ENCODE measurements at places on chromosomes 4 and X.

GRCh38 chr4:6761649-6762615 is 20.6 kb upstream of the KIAA0232 start:
- no peak for DNase-seq

- DNase-seq = peak; percentile 11
Measured at GRCh38 chr4:174553828-174554227, 31.5 kb upstream of the HPGD start.

DNA sequence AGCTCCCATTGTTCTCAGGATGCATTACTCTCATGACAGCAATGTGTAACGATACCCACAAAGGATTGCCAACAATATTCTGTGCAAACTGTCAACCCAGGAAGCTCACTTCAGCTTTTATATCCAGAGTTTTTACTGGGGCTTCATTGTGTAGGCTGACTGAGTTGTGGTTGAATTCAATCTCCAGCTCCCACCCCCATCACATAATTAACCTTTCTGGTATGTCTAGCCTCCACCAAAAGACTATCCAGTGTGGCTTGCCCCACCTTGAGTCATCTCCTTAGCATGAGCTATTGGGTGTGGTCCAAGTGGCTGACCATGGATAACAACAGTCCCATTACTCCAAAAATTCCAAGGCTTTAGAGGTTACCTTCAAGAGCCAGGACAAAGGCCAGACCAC is 17.7 kb upstream of the TAB3 start:
- DNase-seq = no peak

- no peak for DNase-seq
Measured at GRCh38 chr4:14348506-14348905, 653.8 kb upstream of the CPEB2 start.

GRCh38 chr4:14178421-14178820 is 550.9 kb upstream of the BOD1L1 start:
- peak; percentile 79 for DNase-seq

GRCh38 chr4:44538534-44538933 is 89.9 kb upstream of the KCTD8 start:
- DNase-seq = no peak

GRCh38 chr4:100983426-100983825 is 363.9 kb downstream of the PPP3CA start:
- DNase-seq = no peak

DNA sequence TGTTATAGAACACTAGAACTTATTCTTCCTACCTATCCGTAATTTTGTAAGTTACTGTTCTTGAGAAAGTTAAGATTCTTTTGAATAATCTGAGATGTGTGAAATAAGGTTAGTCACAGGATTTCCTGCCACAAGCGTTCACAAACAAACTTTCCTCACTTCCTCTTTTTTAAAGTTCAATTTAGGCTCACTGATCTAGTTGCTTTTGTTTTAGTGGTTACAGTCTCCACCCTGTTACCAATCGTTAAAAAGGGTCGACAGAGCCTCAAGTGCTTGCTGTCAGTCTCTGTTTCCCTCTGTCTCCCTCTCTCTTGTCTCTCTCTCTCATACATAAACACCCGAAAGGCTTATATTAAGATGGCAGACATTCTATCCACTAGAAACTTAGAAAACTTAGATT is 35.9 kb upstream of the STK26 start:
- DNase-seq = peak; percentile 51

DNA sequence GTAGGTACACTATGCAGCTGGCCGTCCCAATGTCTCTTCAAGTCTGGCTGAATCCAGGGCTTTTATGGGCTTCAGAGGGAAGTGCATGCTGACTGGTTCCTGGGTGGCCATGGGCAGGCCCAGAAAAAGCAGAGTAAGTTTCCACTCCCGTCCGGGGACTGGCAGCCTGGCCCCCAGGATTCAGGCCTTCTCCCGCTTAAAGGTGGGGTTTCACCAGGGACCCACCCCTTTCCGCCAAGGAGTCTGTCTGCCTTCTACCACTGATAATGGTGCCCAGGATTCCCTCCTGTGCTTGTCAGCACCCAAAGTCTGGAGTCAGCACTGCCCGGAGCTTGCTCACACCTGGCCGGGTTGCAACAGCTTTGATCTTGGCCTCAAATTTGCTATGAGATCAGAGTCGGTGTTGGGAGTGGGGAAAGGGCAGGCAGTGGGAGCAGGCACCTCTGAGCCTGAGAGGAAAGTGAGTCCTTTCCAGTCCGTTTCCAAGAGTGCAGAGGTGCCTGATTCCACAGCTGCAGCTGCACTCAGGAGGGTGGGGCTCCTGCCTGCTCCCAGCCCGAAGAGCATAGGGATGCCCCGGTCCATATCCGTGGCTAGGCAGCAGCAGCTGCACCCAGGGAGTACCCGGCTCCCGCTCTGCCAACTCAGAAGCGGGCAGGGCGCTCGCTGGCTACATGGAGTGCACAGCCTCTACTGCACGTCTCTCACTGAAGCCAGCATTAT is 1344.3 kb upstream of the ADGRL3 start:
- DNase-seq = no peak

DNA sequence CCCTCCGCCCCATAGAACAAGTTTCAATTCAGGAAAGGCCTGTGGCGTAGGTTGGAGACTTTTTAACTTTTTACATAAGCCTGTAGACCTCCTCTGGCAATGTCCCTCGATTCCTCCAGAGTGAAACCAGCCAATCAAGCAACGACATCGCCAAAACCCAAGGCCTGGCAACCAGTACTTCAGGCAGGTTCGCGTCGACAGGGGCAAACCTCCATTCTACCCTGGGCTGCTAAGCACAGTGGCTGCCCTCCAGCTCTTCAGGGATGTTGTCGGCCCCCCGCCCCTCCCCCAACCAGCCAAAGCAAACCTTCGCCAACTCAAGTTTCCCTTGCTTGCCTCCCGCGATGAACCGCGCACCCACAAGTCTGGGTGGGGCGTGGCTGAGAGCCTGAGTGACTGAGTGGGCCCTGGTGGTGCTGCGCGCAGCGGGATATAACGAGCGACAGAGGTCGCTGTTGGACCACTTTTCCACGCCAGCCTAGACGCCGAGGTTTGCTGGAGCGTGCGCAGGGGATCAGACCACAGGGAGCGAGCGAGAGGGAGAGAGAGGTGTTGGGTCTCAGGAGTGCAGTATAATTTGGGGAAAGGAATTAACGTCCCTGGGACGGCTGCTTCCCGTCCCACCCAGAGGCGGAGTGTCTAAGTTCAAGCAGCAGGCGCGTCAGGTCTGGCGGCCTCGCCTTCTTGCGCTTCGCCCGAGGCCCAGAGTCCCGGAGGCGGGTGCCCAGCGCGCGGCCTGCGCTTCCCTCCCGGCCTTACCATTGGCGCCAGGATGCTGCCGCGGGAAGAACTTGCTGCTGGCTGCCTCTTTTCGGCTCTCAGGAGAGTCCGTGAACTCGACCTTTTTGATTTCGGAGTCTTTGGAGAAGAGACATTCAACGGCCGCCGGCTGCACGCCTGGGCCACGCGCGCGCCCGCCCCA is 9.0 kb upstream of the PITX2 start:
- peak; percentile 32 for DNase-seq

DNA sequence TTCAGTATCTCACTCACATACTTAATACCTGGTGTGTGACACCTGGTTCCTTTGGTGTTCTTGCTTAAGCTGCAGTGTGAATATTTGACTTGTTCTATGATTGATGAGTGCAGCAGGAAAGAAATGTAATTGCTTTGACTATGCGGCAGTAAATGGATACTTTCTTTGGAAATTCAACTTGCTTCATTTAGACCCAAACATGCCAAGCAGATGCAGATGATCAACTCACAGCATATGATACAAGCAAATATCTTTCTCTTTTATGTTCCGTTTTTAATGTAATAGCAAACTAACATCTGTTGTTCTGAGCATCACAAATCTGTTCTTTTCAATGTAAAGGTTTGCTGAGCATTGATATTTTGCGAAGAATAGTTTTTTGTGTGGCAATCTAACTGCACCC is 549.5 kb downstream of the C4orf33 start:
- DNase-seq = no peak

- DNase-seq = no peak
Measured at GRCh38 chr4:15005474-15006115, 3.3 kb downstream of the CPEB2 start.

- DNase-seq = no peak
Measured at GRCh38 chr4:145333786-145334185, 147.9 kb upstream of the SMAD1 start.

DNA sequence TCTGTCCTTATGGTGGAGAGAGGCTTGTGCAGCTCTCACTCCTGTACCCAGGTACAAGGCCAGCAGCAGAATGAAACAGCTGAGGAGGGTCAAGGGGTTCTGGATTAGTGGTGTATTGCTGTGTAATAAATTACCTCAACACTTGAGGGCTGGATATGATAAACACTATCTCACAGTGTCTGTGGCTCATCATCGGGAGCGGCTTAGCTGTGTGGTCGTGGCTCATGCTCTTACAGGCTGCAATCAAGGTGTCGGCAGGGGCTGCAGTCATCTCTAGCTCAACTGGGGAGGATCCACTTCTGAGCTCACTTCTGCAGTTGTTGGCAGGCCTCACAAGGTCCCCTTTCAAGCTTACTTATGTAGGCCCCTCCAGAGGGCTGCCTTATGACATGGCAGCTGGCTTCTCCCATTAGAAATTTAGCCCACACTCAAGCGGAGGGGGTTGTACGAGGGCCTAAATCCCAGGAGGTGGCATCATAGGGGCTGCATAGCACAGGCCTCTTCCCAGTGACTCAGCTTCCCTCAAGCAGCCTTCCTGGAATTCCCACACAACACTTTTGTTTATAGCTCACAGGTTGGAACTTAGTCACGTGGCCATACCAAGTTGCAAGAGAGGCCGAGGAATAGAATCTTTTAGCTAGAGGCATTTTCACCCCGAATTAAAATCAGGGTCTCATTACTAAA is 148.2 kb upstream of the RPS6KA3 start:
- DNase-seq = no peak

- no peak for DNase-seq
Measured at GRCh38 chrX:43969504-43970501, 3.4 kb downstream of the NDP start.

DNA sequence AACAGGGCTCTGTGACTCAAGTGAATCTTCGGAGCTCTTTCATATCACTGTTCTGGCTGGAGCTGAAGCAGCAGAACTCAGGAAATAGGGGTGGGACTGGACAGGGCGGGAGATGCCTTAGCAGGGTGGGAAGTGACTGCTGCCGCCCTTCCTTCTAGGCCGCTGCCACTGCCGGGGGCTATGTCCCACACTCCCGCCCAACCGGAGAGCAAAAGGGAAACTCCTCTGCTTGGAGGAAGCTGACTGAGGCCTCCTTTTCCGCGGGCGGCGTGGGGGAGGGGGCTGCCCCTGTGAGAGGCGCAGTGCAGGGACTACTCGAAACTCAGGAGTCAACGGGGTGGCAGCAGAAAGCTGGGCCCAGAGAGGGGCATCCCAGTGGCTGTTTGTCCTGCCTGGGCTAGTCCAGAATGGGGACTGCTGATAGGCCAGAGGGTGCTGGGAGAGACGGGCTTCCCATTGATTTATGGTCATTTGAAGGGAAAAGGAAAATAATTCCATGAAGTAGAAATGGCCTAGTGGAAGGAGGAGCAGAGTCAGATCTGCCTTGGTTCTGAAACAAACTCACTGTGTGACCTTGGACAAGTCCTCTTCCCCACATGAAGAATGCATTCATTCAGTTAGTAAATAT is 36.9 kb downstream of the STARD8 start:
- no peak for DNase-seq

GRCh38 chr4:125105561-125105960 is 209.2 kb upstream of the FAT4 start:
- DNase-seq = no peak

DNA sequence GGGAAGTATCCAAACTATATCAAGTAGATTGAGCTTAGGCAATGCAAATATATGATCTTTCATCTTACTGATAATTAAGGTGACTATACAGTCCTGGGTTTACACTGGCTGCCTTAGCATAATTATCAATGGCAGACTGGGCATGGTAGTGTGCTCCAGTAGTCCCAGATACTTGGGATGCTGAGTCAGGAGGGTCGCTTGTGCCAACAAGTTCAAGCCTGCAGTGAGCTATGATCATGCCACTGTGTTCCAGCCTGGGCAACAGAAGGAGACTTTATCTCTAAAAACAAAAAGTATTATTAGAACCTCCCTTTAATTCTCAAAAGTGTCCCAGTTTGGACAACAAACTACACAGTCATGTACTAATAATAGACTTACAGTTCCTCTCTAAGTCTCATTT is 99.4 kb upstream of the RASGEF1B start:
- DNase-seq = no peak

DNA sequence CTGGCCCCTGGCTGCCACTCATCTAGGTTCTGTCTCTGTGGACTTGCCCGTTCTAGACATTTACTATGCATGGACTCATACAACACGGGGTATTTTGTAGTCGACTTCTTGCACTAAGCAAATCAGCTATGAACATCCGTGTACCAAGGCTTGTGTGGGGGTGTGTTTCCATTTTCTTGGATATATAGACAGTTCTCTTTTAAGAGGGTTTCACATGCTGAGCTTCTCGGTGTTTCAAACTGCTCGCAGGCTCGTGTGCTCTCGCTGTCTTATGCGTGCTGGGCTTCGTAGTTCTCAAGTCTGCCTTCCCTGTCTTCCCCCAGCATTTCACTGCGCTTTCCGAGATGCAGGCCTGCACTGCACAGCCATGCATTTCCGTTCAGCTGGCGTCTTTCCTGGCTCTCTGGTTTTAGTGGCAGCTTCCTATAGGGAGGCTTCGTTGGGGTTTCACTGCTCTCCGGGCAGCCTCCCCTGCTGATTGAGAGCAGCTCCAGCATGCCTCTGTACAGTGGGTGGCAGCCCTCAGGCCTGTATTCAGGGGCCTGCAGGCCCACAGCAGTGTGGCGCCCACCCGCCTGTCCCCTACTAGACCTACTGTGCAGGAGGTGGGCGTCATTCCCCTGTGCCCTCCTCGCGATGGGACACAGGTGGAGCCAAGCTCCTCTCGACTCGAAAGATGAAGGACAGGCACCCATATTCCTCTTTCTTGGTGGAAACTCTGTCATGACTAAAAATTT is 27.6 kb downstream of the ZBTB49 start:
- DNase-seq = no peak

- no peak for DNase-seq
Measured at GRCh38 chrX:131650637-131651410, 107.0 kb downstream of the OR13H1 start.

GRCh38 chr4:167210166-167210565 is 24.1 kb downstream of the SPOCK3 start:
- DNase-seq = no peak

- peak; percentile 90 for DNase-seq
Measured at GRCh38 chr4:122922877-122923511, 597 bp upstream of the NUDT6 start.

GRCh38 chr4:150176547-150176946 is 98.3 kb downstream of the DCLK2 start:
- DNase-seq = no peak

DNA sequence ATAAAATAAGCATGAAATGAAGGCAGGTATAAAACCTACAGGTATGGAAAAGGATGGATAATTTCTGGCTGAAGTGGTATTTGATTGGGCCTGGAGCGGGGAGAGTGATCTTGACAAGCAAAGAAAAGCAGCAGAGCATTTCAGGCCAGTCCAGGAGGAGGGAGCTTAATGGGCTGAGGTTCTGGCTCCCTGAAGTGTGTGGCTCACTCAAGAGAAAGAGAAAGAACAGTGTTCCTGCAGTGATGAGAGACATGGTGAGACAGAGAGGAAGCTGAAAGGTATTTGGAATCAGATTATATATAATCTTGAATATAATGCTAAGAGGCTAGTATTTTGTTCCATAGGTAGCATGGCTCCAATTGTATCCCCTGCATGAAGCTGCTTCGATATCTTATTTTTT is 153.5 kb downstream of the MGST2 start:
- DNase-seq = no peak

Measured in MM.1S (cell line).